CD8-positive, alpha-beta memory T cell (primary cell): ENCODE measurements at places on chromosomes 5 and 9. TPM values are rescaled to one million over a fixed set of nuclear protein-coding genes. Genes with fewer than 3 reads are reported as not detected.

ANKRD33B gene
- total RNA-seq: 32.7 TPM

PTPA gene
- 107 TPM for total RNA-seq

CATSPER3 gene
- total RNA-seq: 0.18 TPM

GRCh38 chr9:8616414-8616813 lies 816.8 kb upstream of the DMAC1 start:
- no peak for DNase-seq

DNA sequence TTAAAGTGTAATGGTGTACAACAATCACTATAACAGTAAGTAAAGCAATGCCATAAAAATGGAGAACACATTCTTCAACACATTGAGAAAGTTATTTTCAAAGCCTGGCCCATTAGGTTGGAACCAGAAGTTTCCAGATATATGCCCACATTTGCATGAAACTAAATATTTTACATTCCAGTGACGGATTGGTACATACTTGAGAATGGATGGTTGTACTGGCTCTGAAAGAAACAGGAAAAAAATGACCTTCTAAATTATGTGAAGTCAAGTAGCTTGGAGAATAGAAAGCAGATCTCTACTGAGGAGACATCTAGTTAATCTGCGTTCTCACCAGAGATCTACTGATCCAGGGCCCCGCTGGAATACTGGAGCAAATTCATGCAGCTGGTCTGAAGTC lies 1037.0 kb downstream of the NR2F1-AS1 start:
- no peak for DNase-seq

GRCh38 chr5:157390551-157391297 lies 69.3 kb upstream of the NIPAL4 start:
- peak; percentile 76 for DNase-seq

GRCh38 chr9:126532951-126533925 lies 80.5 kb upstream of the LMX1B start:
- DNase-seq: no peak

ADGRV1 gene
- 0.33 TPM for total RNA-seq

GRCh38 chr5:65562731-65563701 lies at the start of the genes CENPK and PPWD1:
CENPK (minus strand) TSS chr5:65563168; CDS start chr5:65554907, 8,261 bp downstream.
PPWD1 (plus strand) TSS chr5:65563296; CDS start chr5:65563311, 15 bp downstream.
- peak; percentile 96 for DNase-seq
